Renal pelvis (tissue), 12 donors: ENCODE measurements at places on chromosomes 1 and 21.

GRCh38 chr1:241086686-241087085, 270.3 kb downstream of the RGS7 start:
- no peak for DNase-seq

DNA sequence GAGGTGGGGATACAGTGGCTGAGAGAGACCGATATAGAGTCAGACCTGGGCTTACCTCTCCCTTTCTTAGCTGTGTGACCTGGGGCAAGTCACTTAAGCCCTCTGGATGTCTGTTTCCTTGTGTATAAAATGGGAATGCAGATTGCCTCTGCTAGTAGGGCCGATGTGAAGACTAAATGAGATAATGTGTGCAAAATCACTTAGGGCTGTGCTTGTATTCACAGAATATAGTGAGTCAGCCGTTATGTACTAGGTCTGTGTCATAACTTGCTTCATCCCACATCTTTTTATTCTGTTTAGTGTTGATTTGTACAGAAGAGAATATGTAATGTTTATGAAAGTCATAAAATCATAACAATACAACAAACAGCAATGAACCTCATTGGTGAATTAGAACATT, 56.0 kb downstream of the PTPRU start:
- no peak for DNase-seq

DNA sequence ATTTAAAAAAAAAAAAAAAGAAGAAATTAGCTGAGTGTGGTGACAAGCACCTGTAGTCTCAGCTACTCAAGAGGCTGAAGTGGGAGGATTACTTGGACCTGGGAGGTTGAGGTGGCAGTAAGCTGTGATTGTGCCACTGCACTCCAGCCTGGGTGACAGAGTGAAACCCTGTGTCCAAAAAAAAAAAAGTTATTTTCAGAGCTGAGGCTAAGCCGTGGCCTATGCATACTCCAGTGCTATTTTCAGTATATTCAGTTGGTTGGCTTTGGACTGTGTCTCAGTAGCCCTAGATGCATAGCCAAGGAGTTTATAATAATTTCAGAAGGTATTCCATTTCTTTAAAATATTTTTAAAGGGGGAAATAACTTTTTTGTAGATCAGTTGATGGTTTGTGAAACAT, 140.5 kb upstream of the L1TD1 start:
- no peak for DNase-seq

DNA sequence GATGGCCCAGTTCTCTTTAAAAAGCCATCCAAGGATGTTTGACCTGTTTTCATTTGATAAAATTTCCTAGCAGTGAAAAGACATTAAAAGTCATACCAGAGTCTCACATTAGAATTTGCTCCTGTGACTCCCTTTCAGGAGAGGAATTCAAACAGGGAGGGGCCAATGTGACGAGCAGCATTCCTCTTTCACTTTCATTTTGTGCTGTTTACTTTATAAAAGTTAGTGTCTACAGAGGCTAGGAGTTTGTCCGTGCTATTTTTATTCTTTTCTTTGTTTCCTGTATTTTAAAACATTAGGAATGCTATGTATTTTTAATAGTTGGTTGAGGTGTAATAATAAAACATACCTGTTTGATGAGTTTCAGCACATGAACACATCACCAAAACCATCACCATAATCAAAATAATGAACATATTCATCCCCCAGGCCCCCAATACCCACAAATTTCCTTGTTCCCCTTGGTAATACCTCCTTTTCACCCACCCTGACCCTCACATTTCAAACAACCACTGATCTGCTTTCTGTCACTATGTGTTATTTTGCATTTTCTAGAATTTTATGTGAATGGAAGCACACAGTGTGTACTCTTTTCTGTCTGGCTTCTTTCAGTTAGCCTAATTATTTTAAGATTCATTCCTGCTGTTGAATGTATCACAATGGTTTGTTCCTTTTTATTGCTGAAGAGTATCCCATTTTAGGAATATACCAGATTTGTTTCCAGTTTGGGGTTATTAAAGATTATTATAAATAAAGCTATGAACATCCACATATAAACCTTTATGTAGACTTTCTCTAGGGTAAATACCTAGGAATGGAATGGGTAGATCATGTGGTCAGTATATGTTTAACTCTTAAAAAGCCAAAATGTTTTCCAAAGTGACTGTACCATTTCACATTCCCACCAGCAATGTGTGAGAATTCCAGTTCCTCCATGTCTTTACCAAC, 129.5 kb downstream of the TENT5C start:
- peak; percentile 33 for DNase-seq

GRCh38 chr1:221274373-221274772, 395.1 kb downstream of the HLX start:
- DNase-seq: peak; percentile 36

DNA sequence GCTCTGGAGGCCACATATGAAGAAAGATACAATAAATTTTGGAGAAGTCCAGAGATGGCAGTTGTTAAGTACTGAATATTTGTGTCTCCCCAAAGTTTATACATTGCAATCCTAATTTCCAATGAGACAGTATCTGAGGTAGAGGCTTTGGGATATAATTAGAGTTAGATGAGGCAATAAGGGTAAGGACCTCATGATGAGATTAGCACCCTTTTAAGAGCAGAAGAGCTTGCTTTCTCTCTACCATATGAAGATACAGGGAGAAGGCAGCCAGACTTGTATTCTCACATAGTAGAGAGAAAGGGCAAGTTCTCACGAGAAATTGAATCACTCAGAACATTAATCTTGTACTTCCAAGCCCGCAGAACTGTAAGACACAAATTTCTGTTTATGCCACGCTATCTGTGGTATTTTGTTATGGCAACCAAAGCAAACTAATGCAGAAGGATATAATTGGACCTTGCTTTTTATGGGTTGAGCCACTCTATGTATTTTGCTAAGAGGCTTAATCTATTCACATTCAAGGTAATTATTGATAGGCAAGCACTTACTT, 430.1 kb downstream of the KCNT2 start:
- DNase-seq: no peak
